GM18507 (cell line): ENCODE measurements at places on chromosomes 16 and 17.

- no peak for DNase-seq
Observed at GRCh38 chr17:72567774-72568173, 447.0 kb downstream of the SOX9 start.

DNA sequence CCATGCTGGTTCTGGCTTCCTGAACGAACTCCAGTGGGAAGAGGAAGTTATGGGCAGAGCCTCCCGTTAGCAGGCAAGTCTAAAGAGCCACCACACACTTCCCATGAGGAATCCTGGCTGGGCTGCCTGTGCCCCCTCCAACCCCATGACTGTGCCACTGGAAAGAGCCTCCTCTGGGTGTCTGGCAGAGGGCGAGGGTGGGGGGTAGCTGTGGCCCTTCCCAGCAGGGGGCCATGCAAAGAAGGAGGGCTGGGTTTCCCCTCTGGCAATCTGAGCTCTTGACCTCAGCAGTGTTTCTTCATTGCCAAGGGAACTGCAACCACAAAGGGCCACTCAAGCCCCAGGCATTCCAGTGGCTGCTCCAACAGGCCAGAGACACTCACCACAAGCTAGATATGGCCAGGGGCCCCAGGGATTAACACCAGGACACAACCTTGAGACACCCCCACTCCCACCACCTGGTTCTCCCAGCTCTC, 1.7 kb upstream of the RRAD start:
- DNase-seq: no peak

GRCh38 chr16:15576960-15577958, 65.7 kb downstream of the MARF1 start:
- no peak for DNase-seq

DNA sequence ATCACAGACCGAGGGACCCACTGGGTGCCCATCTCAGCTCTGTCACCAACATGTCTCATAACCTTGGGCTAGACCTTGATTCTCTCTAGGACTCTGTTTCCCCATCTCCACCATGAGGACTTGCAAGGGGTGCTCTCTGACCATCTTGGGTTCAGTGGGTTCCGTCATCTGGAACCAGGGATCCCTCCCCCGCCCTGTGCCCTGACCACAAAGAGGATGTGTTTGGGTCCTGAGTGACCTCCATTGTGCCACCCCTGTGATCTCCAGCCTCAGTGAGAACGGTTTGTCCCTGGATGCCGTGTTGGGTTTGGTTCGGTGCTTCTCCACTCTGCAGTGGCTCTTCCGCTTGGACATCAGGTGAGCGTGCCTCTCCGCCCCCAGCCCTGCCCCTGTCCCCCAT, 49.1 kb upstream of the CPNE2 start:
- DNase-seq: no peak

GRCh38 chr16:75486014-75486675, 9.1 kb downstream of the CHST6 start:
- no peak for DNase-seq

DNA sequence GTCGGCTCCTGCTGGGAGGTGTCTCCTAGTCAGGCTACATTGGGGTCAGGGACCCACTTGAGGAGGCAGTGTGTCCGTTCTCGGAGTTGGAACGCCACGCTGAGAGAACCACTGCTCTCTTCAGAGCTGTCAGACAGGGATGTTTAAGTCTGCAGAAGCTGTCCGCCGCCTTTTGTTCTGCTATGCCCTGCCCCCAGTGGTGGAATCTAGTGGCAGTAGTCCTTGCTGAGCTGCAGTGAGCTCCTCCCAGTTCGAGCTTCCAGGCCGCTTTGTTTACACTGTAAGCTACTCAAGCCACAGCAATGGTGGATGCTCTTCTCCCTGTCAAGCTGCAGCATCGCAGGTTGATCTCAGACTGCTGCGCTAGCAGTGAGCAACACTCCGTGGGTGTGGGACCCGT, 36.0 kb downstream of the ITFG1 start:
- no peak for DNase-seq

DNA sequence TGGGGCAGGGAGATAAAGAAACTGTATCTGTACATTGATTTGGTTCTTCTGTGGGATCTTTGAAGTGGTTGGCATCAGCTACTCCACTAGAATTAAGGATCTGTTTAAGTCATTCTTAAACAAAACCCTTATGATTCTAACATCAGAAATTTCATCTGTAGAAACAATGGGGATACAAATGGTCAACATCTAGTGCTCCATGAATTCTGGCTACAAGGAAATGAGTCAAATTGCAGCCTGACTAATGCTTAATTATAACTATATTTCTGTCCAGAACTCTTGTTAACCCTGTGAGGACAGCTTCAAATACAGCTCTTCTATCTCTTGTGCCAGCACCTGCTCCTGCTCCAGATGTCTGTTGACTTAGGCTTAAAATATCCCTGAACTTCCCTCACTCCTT, 13.9 kb upstream of the GINS3 start:
- DNase-seq: no peak

DNA sequence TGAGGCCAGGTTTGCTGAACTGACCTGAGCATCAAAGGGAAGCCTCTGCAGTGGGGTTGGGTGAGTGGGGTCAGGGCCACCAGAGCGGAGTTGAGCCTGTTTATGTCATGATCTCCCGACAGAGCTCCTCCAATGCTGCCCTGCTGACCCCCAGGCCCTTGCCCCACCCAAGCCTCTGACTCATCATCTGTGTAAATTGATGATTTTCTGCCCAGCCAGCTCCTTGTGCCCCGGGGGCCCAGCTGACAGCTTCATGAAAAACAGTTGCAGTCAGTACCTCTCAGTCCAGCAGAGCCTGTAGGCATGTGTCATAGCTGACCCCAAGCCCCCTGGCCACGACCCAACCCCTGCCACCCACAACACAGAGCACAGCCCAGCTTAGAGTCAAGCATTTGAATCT, 134.9 kb downstream of the CCT6B start:
- DNase-seq: no peak
